Activated effector memory CD4-positive, alpha-beta T cell treated with anti-CD3 and anti-CD28 coated beads, Interleukin-2, amount 50 U/mL, for 16 hours (primary cell): ENCODE measurements at places on chromosomes 1 and 21.

DNA sequence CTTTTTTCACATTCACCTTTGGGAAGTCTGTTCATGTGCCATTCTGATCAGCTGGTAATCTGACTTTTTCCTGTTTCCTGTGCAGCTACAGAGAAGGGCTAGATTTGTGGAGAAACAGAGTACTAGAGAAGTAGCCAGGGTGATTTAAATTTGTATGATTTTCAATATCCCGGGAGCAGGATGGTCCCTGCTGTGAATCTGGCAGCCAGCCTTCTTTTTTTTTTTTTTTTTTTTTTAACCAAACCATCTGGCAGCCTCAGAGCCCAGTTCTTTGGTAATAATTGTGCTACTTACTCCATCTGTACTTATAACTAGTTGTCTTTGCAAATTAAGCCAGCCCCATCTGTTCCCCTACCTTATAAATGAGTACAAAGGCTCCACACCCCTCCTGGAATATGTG is 248.6 kb upstream of the DEPDC1 start:
- DNase-seq = no peak

DNA sequence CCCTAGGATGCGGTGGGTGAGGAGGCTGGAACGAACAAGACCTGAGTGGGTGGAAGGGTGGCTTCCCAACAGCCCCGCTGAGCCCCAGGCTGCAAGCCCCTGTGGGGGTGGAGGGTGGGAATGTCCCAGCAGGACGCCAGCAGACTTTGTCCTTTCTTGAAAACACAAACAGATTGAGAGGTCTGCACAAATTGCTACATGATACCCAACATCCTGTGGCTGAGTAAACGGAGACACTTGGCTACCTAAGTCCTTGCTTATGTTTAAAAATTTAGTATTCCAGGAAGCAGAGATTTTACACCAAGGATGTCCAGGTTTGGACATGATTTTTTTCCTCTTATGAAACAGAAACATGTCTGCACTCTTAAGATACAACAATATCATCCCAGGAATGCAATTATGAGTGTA is 11.8 kb upstream of the F3 start:
- DNase-seq = no peak

DNA sequence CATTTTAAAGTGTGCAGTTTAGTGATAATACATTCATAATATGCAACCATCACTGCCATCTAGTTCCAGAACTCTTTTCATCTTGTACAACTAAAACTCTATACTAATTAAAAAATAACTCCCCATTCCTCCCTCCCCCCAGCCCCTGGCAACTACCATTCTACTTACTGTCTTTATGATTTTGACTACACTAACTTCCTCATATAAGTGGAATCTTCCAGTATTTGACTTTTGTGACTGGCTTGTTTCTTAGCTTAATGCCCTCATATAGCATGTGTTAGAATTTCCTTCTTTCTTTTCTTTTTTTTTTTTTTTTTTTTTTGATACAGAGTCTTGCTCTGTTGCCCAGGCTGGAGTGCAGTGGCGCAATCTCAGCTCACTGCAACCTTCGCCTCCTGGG is 1.4 kb upstream of the NVL start:
- no peak for DNase-seq

- peak; percentile 84 for DNase-seq
Observed at GRCh38 chr1:19209439-19209989, 552 bp downstream of the UBR4 start.

GRCh38 chr1:6873298-6874015 is 88.2 kb downstream of the CAMTA1 start:
- no peak for DNase-seq

- no peak for DNase-seq
Observed at GRCh38 chr1:107975851-107976250, 10.9 kb upstream of the VAV3 start.

DNA sequence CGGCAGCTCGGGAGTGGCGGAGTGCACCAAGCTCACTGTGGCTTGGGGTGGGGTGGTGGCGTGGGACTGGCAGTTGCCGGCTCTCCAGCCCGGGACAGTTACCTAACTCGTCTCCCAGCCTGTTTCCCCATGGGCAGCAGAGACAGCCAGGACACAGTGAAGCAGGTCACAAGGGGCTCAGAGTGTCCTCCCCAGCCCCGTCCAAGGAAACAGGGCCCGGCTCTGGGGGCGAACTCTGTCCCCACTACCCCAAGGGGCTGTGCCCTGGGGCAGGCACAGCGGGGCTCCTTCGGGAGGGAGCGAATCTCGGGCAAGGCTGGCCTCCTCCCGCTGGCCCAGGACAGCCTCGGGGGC is 759 bp downstream of the GPR157 start:
- DNase-seq = no peak

DNA sequence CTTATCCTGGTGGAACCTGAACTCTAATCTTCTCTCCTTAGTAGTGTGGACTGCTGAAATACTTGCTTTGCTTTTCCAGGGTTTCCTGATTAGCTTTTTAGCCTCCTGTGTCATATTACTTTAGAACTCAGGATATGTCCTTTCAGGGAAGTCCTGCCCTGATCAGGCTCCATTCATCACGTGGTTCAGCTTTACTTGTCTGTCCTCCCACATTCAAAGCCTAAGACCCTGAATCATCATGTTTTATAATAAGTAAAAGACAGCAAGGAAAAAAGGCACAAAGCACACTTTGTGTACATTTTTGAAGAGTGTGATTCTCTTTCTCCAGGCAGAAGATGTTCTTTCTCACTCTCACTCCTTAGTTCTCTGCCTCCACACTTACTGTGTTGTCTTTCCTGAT is 70.6 kb downstream of the PATJ start:
- DNase-seq = no peak

DNA sequence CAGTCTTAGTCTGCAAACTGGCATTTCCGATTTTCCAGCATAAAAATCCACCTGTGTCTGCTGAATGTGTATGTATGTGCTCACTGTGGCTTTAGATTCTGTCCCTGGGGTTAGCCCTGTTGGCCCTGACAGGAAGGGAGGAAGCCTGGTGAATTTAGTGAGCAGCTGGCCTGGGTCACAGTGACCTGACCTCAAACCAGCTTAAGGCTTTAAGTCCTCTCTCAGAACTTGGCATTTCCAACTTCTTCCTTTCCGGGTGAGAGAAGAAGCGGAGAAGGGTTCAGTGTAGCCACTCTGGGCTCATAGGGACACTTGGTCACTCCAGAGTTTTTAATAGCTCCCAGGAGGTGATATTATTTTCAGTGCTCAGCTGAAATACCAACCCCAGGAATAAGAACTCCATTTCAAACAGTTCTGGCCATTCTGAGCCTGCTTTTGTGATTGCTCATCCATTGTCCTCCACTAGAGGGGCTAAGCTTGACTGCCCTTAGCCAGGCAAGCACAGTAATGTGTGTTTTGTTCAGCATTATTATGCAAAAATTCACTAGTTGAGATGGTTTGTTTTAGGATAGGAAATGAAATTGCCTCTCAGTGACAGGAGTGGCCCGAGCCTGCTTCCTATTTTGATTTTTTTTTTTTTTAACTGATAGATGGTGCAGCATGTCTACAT is 2.5 kb upstream of the OLFML3 start:
- DNase-seq = no peak

DNA sequence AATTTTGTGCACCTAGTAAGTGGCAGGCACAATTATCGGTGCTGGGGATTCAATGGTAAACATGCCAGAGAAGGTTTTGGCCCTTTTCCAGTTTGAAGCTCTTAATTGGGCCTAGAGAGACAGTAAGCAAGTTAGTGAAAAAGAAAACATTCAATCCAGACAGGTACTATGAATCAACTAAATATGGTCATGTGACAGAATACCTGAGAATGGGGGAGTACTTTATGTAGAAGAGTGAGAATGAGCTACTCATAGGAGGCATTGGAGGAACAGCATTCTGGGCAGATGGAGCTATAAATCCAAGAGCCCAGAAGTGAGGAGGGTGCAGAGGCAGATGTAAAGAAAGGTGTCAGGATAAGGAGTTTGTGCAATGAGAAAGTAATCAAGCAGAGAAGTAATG is 1017.9 kb downstream of the ADGRL2 start:
- no peak for DNase-seq

- DNase-seq = no peak
Observed at GRCh38 chr1:201383647-201384405, 6.3 kb upstream of the TNNT2 start.

DNA sequence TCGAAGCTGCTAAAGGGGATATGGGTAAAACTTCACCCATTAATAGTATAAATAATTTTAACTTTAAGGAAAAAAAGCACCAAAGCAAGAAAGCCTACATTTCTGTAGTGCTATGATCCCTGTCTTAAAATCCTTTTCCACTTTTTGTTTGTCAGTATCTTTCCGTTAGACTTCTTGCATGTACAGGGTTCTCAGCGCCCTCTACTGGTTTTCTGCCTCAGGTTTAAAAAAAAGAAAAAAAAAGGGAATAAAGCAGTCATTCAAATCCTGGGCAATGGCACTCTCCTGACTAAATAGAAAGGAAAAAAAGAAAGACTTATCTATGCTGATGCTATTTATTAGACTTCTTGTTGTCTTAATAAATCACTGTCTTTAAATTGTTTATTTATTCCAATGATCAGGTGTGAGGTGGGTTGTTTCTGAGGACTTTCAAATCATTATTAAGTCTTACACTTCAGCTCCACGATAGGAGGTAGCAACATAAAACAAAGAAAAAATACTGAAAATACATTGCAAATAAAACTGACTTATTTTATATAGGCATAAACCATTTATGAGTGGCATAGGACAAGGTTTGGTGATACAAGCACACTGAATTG is 475.4 kb upstream of the NR5A2 start:
- DNase-seq = no peak

DNA sequence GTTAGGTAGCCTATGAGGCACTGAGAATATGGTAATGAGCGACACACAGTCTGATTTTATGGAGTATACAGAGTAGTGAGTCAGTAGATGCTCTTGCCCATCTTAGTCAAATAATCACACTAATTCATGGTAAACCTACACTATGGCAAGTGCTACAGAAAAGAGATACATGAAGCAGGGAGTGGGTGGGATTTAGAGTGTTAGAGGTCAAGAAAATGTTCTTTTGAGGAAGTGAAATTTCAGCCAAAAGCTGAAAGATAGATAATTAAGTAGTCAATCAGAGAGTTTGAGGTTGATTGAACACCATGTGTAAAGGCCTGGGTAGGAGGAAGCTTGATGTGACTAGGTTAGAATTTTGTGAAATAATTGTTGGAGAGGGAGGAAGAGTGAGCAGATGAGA is 14.7 kb downstream of the MDM4 start:
- no peak for DNase-seq

DNA sequence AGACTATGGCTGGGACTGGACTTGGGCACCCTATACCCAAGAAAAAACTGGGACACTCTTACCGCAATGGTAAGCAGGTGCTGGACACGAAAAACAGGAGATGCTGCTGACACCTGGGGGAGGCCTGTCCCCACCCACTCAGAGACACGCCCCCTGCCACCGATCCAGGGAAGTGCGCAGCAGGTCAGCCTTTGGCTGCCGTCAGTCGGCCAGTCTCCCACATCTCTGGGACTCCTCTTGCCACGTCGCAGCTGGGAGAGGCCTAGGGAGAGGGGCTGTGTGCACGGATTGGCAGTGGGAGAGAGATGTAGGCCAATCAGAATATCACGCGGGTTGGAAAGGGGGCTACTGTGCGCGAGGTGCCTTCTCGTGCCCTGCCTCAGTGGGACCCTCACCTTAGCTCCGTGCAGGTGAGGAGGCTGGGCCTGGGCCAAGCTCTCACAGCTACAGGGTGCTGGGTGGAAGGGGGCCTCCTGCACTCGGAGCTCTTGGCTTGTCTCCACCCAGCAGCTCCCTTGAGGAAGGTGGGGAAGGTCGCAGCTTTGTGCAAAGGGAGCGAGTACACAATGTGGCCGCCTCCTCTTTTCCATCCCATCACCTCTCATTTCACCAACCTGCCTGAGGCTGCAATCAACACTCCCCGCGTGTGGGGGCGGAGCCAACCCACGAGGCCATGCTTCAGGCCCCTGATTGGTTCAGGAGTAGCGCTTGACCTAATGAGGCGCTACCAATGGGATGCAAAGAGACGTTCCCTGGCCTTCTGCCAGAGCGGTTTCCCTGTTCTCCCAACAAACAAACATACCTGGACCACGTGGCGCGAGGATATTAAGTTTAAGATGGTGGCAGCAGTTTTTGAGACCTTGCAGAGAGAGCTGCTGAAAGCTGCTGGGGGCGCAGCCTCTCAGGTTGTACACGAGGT is 25.7 kb upstream of the LDLRAP1 start:
- DNase-seq = no peak
